ENCODE measurements at places on chromosomes 1 and 21.

DNA sequence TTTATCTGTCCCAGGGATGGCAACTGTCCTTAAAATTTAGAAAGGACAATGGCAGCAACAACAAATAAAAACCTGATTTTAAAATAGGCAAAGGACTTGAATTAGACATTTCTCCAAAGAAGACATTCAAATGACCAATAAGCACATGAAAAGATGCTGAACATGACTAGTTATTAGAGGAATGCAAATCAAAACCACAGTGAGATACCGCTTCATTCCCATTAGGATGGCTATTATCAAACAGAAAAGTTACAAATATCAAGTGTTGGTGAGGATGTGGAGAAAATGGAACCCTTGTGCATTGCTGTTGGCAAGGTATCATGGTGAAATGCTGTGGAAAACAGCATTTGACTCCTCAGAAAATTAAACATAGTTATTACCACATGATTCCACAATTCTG, 120.7 kb downstream of the CRB1 start:
- peak; percentile 21 for DNase-seq

GRCh38 chr1:53503433-53504217, 44.4 kb downstream of the DMRTB1 start:
- peak; percentile 47 for DNase-seq

DNA sequence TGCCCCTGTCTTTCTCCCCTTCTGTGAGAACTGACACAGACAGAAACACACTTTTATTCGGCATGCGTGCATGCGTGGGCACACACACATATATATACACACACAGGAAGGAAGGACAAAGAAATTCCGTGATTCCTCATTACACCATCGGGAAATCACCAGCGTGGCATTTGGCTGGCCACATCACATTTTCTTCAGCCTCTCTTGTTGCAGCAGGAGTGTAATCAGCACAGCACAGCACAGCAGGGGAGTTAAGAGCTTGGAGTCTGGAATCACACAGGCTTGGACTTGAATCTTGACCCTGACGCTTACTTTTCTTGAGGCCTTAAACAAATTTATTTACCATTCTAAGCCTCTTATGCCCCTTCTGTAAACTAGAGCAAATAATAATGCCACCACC, 45.3 kb upstream of the EPHA8 start:
- DNase-seq: peak; percentile 22

- DNase-seq: peak; percentile 31
These were observed 5.2 kb downstream of the NPPA start for GRCh38 chr1:11842154-11843041.

DNA sequence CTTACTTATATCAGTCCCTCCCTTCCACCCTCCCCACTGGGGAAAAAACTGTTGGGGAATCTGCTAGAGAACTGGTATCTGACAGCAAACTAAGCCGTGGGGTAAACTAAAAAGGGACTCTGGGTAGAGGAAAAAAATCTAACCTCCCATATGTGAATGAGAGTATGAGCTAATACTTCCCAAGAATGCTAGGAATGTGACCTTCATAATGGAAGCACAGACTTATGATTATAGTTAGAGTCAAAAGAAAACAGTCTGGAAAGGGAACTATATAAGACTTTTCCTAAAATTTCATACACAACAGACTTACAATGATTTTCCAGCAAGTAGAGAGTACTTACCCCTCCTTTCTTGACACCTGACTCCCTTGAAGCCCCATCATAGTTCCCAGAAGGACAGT, 23.0 kb upstream of the RBBP5 start:
- DNase-seq: peak; percentile 80

- DNase-seq: no peak
These were observed 31.6 kb downstream of the ADARB1 start for GRCh38 chr21:45105906-45106485.

DNA sequence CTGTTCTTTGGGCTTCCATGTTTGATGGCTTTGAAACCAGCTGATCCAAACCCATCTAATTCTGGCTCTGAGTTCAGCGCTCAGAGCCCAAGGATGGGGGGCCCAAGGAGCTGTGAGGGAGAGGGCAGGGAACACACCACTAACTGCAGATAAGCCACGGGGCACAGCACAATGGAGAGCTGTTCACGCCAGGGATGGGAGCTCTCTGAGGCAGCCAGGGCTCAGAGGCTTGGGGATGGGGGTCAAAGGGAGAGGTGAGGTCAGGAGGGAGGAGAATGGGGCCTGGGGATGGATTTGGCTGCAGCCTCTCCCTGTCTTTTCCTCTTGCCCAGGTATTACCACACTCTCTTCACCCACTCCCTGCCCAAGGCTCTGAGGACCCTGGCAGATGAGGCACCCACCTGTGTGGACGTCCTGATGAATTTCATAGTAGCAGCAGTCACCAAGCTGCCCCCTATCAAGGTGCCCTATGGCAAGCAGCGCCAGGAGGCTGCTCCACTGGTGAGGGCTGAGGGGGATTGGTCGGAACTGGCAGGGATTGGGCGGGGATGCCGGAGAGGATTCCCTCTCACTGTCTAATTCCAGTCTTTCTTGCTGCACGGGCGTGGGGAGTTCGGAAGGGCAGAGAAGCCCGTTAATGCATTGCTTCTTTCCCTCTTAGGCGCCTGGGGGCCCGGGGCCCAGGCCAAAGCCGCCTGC, 11.3 kb downstream of the SLC30A2 start:
- no peak for DNase-seq

DNA sequence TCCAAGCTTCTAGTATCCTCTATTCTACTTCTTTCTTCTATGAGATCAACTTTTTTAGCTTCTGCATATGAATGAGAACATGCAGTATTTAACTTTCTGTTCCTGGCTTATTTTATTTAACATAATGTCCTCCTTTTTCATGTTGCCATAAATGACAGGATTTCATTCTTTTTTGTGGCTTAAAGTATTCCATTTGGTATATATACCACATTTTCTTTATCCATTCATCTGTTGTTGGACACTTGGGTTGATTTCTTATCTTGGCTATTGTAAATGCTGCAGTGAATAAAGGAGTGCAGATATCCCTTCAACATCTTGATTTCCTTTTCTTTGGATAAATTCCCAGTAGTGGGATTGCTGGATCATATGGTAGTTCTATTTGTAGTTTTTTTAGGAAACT, 209.6 kb downstream of the GPR52 start:
- DNase-seq: no peak

GRCh38 chr1:119743308-119743707, 25.4 kb downstream of the HMGCS2 start:
- DNase-seq: no peak

DNA sequence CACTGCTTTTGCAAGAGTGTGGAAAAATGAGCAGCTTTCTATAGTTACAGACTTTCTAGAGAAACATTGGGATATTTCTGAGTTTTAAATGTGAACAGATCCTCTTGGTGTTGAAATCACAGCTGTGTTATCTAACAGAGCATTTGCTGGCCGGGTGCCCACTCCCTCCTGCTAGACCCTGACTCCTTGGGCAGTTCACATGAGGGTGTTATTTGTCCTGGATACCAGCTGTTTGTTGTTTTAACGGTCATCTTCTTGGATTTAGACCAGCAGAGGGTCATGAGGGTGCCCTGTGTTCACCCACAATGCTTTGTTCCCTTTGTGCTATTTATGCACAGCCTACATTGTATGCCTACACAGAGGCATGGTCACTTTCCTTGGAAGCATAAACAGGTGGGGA, 67.1 kb downstream of the CENPF start:
- peak; percentile 29 for DNase-seq

DNA sequence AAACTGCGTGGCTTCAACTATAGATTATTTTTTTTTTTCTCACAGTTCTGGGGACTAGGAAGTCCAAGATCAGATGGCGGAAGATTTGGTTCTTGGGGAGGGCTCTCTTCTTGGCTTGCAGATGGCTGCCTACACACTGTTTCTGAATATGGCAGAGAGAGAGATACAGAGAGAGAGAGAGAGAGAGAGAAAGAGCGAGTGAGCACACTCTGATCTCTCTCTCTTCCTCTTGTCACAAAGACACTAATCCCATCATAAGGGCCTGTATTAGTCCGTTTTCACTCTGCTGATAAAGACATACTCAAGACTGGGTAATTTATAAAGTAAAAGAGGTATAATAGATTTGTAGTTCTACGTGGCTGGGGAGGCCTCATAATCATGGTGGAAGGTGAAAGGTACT, 79.5 kb downstream of the IGSF21 start:
- no peak for DNase-seq
